ENCODE measurements at places on chromosomes 3 and 15.

- no peak for DNase-seq
Measured at GRCh38 chr3:124766113-124767095, 36.2 kb downstream of the UMPS start.

DNA sequence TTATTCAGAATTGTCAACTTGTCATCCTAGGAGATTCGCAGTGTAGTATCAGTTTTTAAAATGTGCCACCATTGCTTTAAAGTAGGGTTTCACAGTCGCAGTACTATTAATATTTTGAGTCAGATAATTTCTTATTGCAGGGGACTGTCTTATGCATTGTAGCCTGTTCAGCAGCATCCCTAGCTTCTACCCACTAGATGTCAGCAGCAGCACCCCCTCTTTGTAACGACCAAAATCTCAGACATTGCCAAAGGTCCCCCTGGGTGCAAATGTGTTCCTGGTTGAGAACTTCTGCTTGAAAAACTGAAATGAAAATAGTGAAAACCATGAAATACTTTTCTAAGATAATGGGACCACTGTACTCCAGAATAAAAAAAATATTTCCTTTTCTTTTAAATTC, 474.8 kb downstream of the CNTN3 start:
- no peak for DNase-seq

- no peak for DNase-seq
Measured at GRCh38 chr3:135809021-135809634, 156.4 kb upstream of the PPP2R3A start.

DNA sequence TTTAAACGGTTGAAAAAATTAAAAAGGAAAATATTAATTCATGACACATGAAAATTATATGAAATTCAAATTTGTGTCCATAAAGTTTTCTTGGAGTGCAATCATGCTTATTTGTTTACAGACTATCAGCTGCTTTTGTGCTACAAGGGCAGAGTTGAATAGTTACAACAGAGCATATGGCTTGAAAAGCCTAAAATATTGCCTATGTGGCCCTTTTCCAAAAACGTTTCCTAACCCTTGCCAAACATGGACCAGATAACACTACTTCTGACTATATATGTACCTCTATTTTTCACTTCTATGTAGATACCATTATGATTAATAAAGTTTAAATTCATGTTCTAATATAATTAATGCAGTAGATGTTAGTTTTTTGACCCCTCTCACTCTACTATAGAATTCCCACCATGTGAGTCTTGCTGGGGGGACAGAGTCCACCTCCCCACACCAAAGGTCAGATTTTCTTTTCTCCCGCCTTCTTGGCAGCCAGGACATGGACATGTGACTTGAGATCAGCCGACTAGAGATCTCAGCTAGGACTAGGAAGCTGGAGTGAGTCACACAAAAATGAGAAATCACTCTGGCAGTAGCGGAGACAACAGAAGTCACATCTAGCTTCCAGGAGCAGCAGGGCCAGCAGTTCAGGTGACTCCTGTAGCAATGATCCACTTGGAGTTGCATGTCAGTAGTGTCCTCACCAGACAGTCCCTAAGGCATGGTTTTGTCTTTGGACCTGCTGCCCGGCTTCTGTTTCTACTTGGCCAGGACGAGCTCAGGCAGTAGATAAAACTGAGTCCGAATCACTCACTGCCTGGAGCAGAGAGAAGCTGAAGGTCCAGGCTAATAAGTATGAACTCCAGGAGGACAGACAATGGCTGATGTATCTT, 22.4 kb downstream of the CIAO2A start:
- peak; percentile 72 for DNase-seq

GRCh38 chr3:170054204-170054603, 16.4 kb downstream of the GPR160 start:
- DNase-seq, result no peak

- no peak for DNase-seq
Measured at GRCh38 chr15:66852064-66852905, 150.2 kb downstream of the SMAD6 start.

DNA sequence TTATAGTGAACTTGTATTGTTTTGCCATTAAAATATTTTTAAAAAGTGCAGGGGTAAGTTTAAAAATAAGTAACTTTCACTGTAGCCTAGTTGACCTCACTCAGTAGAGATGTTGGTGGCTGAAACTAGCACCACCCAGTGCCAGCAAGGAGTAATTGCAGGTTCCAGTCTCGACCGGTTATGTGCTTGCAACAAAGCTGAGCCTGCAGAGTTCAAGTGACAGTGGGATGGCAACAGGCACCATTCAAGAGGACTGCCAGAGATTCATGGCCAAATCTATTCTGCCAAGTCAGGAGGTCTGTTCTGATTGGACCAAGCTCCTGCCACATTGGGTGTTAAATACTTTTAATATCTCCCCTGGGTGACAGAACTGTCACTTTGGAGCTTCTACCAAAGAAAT, 2.7 kb downstream of the ADAMTS7 start:
- DNase-seq, result peak; percentile 56

DNA sequence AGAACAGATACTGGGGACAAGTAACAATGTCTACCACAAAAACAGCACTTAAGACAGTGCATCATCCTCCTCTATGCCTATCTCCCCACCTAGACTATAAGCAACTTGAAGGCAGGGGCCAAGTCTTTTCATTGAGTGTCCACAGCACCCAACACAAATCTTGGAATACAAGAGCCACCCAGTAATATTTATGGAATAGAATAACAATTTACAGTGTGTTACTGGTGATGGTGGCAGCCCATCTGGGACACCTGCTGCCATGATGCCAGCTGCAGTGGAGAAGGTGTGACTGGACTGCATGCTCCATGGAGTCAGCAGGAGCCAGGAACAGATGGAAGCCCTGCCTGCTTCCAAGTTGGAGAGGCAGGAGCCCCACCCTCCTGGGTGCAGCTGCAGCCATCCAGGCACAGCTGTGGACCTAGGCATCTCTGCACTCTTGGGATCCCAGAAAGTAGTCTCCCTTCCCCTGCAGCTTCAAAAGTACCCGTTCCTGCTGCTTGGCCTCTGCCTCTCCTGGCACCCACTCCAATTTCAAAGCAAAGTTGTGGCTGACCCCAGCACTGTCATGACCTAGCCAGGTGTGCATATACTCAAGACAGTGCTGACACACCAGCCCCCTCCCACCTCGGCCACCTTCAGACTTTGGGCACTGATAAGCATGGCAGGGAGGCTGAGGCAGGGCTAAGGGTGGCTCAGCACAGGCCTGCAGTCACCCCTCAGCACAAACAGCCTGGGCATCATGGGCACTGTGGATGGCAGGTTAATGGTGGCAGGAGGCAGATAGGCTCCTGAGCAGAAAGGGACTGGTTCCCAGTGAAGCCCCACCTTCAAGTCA, 94.5 kb downstream of the TPRA1 start:
- no peak for DNase-seq

DNA sequence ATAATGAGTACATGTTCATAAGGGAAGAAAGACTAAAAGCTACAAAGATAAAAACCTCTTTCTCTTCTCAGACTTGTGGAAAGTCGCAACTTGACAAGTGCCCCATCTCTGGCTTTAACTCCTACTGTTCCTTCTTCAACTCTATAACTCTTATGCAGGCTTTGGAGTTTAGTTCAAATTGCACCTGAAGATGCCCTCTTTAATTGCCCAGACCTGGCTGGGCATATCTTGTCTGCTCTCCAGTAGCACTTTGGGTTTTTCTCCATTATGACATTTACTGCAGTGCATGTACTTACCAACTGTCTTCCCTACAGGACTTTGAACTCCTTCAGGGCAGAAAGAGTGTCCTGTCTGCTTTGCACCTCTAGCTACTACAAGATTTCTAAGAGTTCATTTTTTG, 32.4 kb downstream of the DGKG start:
- DNase-seq, result no peak

DNA sequence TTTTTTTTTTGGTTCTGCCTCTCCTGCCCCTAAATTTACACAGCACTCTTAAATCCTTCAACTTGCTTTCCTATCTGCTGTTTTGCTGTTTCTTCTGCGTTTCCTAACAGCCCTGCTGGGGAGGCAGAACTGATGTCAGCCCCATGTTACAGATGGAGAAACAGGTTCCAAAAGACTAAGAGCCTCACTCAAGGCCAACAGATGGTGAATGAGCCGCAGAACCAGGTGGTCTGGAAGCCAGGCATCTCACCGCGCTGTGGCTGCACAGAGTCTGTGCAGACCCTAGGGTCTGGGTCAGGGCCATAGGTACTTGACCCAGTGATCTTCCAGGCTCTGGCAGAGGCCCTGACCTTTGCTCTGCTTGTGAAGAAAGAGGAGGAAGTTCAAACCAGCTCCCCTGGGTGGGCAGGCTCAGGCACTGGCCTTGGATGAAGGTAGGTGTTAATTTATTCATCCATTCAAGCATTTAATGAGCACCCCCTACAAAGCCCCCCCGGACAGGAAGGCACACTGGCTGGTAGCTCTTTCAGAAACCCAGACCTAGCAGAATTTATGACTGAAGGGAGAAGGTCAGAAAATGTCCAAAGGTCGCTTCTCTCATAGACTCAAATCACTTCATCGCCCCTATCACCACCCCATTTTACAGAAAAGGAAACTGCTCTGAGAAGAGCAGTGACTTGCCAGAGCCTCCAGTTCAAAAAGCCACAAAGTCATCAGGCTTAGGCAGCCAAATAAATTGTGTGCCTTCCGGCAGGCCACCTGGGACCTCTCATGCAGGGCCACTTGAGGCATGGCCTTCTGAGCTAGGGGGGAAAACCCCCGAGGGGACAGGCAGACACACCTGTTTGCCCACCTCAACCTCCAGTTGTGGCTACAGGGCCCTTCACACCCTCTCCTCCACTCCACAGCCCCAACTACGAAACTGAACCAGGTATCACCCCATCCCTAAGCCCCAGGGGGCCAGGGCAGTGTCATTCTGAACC, 2.7 kb downstream of the CHDH start:
- DNase-seq, result no peak

DNA sequence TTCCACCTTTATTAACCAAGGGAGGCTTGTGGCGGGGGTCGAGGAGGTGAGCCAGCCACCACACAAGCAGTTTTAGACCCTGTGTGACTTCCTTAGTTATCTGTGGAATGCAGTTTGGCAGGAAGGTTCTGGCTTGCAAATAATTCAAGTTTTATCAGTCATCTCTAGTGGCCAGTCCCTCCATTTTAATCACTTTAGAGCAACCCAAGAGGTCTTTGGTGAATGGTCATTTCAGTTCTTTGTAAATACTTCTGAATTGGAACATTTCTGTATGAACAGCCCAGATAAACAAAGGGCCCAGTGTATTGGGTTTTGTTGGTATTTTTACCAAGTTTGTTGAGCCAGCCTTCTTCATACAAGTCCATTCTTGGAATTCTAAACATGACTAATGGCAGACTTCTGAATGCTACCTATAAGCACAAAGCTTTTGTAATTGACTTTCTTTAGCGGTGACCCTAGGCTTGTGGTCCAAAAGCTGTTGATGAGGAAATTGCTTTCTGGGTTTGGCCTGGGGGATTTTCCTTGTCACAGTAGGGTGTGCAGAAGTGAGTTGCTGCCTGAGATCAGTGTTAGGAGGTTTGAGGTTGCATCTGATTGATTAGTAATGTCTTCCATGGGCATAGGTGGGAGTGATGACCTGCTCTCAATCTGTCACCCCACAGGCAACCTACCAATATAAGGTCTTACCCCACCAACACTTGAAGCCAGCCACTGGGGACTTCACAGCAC, 193.3 kb upstream of the TOPAZ1 start:
- DNase-seq, result no peak

GRCh38 chr3:53823956-53824657, 22.1 kb downstream of the CHDH start:
- no peak for DNase-seq

Data from AG08396 (cell line).